Neural crest cell (in vitro differentiated cells): ENCODE measurements at places on chromosomes 11 and 22. TPM values are rescaled to one million over a fixed set of nuclear protein-coding genes. Genes with fewer than 3 reads are reported as not detected.

DNA sequence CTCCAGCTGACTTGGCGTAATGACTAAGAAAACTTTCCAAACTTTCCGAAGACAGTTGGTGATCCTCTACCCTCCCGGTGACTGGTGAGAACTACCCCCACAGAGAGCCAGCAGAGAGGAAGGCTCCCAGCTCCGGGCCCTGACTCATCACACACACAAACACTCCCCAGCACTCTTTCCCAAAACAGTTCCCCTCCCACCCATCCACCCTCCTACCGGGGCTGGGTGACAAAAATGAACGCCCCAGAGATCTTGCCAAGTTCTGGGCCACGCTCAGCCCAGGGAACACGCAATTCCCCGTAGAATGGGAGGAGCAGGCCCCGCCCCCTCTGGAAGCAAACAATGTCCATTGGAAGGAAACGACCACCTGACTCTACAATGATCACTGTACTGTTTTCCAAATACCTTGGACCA lies 21.3 kb upstream of the JAM3 start:
- DNase-seq, result no peak

DNA sequence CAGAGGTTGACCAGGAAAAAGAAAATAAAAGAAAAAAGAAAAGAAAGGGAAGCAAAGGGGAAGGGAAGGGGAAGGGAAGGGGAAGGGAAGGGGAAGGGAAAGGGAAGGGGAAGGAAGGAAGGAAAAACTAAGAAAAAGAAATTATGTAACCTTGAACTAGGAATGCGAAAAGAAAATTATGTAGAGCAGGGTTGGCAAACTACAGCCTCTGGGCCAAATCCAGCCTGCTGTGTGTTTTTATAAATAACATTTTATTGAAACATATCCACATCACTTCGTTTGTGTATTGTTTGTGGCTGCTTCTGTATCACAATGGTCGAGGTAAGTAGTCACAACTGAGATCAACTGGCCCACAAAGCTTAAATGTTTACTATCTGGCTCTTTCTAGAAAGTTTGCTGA lies 56.7 kb downstream of the CLPB start:
- no peak for DNase-seq

- DNase-seq, result peak; percentile 37
These were observed 141.4 kb upstream of the E2F8 start for GRCh38 chr11:19382131-19382611.

DNA sequence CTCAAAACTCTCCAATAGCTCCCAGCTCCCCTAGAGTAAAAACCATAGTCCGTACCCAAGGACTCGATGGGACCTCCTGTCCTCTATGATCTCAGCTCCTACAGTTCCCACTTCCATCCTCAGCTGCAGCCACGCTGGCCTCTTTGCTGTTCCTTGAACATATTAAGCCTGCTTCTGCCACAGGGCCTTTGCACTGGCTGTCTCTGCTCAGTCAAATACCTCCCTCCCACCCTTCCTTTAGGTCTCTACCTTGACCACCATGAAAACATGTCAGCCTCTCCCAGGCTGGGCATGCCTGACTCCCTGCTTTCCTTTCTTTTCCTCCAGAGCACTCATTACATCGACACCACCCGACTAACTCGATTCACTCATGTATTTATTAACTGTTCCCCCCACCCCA lies 24.5 kb downstream of the TMEM184B start:
- DNase-seq, result no peak

Gene GPR83
- total RNA-seq, result 0.30 and 0.34 TPM in 2 replicates

DNA sequence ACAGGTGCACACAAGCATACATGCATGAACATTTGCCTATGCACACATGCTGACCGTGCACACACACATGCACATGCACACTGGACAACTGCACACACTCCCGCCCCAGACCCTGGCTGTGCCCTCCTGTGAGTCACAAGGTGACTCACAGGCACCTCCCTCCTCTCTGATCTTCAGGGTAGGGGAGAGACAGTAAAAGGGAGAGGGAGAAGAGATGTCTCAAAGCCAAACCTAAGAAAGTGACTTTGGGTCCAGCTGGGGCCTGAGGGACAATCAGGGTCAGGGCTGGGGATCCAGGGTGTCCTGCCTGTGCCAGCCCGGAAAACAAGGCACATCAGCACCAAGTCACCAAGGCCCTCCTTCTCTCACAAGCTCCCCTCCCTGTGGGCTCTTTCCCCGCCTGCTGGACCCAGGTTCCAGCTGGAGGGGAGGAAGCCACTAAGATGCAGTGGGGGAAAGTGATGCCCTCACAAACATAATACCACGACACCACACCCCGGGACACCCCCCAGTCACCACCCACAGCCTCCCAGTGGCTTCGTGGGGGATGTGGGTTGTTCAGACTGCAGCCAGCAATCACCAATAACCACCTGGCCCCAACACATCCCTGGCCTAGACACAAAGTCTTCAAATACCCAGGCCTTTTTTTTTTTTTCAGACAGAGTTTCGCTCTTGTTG lies 39.3 kb downstream of the PDGFB start:
- no peak for DNase-seq

DNA sequence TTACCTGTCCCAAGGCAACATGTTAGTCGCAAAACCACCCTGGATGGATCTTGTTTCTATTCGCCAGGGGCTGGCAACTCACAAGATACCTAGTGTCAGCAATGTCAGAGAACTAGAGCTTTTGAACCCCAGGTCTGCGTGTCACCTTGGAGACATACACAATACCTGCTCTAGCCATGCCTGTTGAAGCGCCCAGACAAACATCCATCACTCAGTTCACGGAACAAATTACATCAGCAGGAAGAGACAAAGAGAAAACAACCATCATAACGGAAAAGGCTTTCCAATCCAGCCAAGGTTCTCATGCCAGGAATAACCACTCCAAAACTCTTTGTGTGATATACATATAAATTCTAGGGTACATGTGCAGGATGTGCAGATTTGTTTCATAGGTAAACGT lies 2.2 kb downstream of the CD59 start:
- no peak for DNase-seq

DNA sequence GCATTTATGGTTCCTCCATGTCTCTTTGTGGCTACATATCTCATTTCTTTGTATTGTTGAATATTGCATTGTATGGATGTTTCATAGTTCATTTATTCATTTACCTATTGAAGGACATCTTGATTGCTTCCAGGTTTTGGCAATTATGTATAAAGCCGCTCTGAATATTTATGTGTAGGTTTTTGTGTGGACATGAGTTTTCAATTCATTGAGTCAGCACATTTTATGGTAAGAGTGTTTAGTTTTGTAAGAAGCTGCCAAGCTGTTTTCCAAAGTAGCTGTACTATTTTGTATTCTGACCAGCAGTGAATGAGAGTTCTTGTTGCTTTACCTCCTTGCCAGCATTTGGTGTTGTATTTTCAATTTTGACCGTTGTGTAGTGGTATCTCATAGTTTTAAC lies 39.2 kb downstream of the KDM2A start:
- DNase-seq, result no peak

DNA sequence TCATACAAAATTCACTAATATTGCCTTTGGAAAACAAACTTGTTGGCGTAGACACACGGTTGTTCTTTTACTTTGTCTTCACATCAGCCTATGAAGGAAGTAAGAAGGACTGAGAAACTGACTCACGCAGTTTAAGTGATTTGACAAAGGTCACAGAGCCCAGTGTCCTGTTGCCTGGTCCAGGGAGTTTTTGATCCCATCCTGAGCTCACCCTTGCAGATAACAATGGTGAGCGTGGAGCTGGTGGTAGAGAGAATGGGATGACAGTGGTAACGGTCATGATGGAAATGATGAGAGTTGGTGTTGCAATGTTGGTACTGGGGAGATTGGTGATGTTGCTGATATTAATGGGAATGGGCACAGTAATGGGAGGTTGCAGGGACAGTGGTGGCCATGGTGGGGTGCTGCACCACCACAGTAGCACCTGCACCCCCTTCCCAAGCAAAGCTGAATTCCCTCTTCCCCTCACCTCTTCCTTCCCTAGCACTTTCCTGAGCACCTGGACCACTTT lies 22.0 kb downstream of the CREB3L1 start:
- DNase-seq, result no peak

GRCh38 chr11:78351979-78352841 lies 65.4 kb downstream of the GAB2 start:
- DNase-seq, result no peak

Gene C22orf42
- total RNA-seq, result not detected in 2 replicates

DNA sequence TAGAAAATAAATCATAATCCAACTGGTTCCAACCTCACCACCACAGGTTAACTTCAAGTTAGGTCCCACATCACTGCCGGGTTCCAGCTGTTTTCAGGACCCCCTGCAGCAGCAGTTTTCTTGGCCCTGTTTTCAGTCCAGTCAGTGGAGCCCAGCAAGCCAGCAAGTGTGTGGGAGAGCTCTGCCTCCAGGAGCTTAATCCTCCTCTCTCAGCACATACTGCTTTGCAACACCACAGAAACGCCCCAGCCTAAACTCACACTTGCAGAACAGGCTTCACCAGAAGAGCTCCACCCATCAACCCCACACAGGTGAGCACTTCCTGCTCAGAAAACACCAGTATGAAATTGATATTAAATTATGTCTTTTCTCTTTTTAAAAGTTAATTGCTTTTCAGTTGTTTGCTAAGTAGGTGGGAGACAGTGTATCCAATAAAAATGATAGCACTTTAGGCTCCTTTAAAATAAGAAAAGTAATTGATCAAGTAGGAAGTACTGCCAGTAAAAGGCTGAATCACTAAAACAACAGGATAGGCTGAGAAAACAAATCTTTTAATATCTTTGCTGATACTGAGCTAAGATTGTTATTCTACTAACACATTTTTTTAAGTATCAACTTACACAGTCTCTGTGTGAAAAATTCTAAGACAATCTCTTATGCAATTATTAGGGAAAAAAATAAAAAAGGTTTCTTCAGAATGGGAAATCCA lies 81.5 kb upstream of the TP53AIP1 start:
- DNase-seq, result no peak

Gene RASSF10
- total RNA-seq, result 6.0 and 6.4 TPM in 2 replicates

DNA sequence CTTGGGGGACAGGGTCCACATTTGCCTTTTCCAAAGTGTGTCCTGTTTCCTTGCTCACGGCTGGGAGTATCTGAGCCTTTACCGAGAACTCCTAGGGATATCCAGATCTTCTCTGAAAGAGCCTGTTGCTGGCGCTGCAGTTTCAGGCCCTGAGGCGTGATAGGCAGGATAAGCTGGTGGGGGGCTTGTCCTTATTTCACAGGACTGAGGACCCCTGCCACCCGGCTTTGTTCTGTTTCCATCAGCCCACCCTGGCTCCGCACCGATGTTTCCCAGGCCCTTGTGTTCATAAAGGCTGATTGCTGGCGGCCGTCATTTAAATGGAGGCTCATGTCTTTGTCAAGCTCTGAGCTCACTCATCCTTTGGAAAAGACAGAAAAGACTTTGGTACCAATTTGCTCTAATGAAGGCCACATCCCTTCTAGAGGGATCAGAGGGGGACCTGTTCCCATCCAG lies 9.4 kb upstream of the NPTXR start:
- DNase-seq, result no peak

DNA sequence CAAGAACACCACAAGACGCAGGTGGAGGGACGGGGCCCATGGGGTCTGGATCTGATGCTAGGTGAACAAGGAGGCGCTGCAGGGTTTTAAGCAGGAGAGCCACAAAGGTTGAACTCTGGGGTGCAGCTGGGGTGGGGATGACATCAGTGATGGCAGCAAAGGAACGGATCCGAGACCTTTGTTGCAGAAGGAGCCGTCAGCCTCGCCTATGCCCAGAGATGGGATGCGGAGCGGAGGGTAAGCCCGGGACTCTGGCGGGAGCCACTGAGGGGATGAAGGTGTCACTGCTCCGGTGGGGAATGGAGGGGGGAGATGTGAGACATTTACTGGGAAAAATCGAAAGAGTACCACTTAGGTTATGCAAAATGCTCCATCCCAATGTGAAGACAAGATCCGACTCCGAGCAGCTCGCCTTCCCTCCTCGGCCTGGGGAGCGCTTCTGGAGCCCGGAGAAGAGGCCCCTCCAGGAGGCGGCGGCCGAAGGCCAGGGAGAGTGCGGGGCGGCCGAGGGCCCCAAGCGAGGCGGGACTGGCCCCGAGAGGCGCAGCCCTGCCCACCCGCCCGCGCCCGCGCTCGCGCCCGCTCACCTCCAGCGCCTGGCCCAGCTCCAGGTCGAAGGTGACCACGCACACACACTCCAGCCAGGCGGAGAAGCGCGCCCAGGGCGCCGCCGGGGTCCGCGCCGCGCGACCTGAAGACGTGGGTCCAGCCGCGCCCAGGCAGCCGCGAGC lies 422 bp downstream of the DENND6B start:
- DNase-seq, result no peak

GRCh38 chr22:39206491-39206890 lies 38.3 kb downstream of the PDGFB start:
- no peak for DNase-seq

Gene OR2AT4
- not detected in 2 replicates for total RNA-seq

GRCh38 chr11:93967258-93967657 lies 53.9 kb upstream of the HEPHL1 start:
- DNase-seq, result no peak

Gene HMOX1
- total RNA-seq, result 2.2 and 2.4 TPM in 2 replicates

Gene CBLIF
- not detected in 2 replicates for total RNA-seq

DNA sequence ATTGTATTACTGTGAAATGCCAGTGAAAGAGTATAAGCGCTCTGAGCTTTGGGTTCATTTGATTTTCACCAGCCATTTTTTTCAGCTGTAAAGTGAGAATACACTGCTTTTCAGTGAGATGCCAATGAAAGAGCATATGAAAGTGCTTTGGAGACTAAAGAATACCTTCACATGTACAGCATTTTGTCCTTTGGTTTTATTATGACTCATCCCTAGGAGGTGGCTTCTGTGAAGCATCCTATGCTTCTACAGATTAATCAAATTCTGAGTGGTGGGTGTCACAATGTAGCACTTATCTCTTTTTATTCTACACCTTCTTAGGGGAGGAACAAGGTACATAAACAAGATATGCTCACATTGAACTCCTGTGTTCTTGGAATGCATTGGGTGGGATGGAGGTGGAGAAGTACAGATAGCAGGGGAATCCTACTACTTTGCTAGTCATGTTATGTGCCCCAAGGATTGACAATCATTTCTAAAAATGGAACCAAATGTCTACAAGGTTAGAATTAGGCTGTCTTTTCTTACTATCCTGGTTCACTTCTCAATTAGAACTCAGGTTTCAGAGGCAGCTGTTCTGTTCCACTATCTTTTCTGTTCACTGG lies 18.7 kb downstream of the TRIM44 start:
- no peak for DNase-seq

GRCh38 chr22:38973289-38974169 lies 8.6 kb upstream of the APOBEC3B start:
- peak; percentile 62 for DNase-seq

DNA sequence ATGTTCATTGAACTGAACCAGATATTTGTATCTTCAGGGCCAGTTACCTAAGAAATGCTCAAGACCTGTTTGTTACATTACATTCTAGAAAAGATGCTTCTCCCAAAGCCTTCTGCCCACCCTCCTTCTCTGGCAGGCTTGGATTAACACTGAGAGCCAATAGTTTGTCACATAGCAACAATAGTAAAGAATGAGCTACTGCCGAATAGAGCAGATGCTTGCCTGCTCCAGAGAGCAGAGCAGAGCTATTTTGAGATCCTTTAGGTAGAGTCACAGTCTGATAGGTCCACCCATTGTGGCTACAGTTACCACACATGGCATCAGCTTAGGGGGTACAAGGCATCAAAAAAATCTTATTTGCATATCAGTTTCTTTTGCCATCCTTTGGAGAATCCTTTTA lies 13.5 kb upstream of the EP300 start:
- DNase-seq, result no peak

Gene FIBIN
- 0.30 and 0.44 TPM in 2 replicates for total RNA-seq

Gene MUC5AC
- total RNA-seq, result not detected in 2 replicates
